ENCODE measurements at places on chromosomes 12 and 14. TPM values are rescaled to one million over a fixed set of nuclear protein-coding genes. Genes with fewer than 3 reads are reported as not detected.

- DNase-seq, result no peak
Measured at GRCh38 chr14:103846097-103846496, 1.3 kb downstream of the PPP1R13B start.

DNA sequence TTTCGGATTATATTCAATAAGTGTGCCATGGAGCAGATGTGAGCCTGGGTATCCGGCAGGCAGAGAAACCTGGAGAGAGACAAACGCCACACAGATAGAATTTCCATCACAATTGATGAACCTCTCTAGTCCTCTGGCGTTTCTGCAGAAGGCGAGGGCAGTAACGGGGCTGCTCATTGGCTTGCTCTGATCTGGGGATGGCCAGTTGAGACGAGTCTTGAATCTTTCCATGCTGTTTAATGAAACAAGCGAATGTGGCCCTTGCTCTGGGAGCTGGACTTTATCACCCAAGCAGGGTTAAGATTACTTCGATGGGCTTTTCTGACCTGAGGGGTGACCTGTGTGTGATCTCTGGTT lies 42.4 kb upstream of the CLMN start:
- no peak for DNase-seq

GRCh38 chr12:92022093-92022492 lies 123.6 kb downstream of the BTG1 start:
- DNase-seq, result no peak

DIO2 gene
- 0.64 TPM for total RNA-seq

All from cerebellum (tissue), 4 donors.